ENCODE measurements at places on chromosomes 7 and 10.

DNA sequence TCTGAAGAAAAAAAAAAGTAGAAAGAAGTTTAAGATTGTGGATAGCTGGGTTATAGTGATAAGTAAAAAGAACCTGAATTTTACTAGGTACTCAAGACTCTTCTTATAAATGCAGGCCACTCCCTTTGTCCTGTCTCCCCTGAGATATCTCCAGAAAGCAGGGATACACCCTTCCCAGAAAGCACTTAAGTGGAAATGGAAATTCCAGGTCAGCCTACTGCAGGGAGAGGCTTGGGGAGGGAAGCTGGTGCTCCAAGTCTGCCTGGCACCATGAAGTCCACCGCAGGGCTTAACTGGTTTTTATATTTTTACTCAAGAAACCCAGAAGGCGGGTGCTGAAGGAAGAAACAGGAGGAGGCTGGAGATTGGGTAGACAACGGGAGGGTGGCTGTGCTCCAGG, 162.3 kb downstream of the INHBA start:
- DNase-seq: no peak

GRCh38 chr7:159033956-159034355, 110.7 kb downstream of the VIPR2 start:
- no peak for DNase-seq

GRCh38 chr7:3649678-3650440, 348.8 kb downstream of the SDK1 start:
- peak; percentile 4 for DNase-seq

- no peak for DNase-seq
These were observed 190.1 kb downstream of the PLXDC2 start for GRCh38 chr10:20006169-20006870.

DNA sequence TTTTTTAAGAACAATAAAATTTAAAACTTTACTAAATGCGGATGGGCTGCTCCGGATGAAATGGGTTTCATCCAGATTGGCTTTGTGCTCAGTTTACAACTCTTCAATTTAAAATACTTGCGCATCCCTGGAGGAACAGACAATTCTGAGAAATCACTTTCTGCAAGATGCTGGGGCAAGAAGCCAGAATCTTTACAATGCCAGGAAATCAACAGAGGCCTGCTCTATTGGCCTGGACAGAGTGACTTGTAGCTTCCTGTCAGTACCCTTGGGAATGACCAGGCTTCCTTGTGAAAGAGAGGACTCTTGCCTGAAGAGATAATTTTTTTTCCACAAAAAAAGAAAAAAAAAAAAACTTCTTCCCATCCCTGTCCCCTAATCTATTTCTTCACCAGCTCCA, 3.9 kb upstream of the FAM13C start:
- no peak for DNase-seq

DNA sequence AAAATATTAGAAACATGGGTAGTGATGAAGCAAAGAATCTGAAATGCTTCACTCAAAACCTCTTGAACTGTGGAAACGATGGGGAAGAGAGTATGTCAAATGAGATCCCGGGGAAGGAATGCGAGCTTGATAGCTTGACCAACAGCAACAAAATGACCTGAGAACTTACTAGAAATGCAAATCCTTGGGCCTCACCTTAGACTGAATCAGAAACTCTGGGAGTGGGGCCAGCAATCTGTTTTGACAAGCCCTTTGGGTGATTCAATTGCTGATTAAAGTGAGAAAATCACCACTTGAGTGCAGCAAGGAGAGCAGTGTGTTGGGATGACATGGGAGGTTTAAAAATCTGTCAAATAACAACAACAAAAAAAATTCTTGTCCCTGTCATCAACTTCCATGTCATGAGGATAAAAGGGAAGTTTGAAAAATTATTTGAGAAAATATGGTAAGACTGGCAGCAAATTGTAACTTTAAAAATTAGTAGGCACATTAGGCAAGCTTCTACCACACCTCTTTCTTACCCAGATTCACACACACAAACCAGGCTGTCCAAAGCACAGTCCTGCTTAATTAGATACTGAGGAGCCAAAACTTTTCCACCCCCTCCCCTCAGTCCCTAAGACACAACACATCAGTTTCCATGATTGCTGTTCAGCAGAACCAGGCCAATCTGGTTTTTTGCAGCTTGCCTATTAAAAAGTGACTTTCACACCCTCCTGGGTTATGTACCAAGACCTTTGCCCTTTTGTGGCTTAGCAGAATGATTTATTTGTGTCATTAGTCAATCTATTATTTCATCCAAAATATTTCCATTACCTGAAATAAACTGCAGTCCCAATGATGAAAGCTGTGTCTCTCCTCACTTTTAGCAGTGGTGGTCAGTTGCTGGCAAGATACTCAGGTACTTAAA, 15.6 kb downstream of the CALCR start:
- peak; percentile 49 for DNase-seq

- DNase-seq: peak; percentile 38
These were observed 20.7 kb downstream of the ABI1 start for GRCh38 chr10:26839966-26840627.

- DNase-seq: no peak
These were observed 654.2 kb upstream of the STEAP1 start for GRCh38 chr7:89500084-89500483.

- DNase-seq: no peak
These were observed 85.2 kb downstream of the CHCHD3 start for GRCh38 chr7:132996581-132997242.

DNA sequence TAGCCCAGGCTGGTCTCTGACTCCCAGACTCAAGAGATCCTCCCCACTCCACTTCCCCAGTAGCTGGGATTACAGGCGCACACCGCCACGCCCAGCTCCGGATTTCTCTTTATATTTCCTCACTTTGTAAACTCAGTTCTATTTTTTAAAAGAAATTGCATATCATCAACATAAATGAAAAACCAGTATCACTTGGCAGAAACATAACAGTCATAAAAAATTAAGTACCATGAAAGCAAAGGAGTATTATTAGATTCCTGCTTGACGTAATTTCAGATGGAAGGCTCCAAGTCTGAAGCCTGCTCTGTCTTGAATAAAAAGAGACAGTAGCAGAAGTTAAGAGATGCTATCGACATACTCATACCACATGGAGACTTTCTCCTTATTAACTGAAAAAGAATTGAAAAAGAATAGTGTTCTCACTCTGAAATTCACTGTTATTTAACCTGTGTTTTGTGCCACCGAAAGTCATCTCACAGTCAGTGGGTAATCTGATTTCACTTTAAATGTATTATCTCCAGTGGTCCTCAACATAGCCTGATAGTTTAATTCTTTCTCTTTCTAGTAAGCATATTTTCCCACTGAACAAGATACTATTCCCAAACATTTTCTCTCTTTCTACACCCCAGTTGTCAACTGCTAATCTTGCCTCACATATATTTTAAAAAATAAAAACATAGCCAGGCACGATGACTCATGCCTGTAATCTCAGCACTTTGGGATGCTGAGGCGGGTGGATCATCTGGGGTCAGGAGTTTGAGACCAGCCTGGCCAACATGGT, 40.3 kb upstream of the ADRB1 start:
- DNase-seq: no peak

DNA sequence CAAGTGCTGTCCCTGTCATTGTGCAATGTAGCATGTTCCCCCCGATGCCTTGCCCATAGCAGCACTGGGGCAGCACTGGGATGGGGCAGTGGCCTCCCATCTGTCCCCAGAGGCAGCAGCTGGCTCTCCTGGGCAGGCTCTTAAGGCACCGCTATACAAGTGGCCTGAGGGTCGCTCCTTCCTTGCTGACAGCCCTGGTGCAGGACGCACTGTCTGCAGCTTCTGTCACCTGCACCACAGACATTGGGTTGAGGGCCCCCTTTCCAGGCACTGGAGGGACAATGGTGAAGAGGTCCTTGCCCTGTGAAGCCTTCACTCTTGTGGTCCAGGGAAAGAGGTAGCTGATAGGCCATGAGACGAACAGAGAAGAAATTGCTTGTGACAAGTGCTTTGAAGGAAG, 10.6 kb downstream of the CPSF4 start:
- no peak for DNase-seq

GRCh38 chr10:99676426-99676825, 17.1 kb downstream of the ENTPD7 start:
- peak; percentile 88 for DNase-seq

DNA sequence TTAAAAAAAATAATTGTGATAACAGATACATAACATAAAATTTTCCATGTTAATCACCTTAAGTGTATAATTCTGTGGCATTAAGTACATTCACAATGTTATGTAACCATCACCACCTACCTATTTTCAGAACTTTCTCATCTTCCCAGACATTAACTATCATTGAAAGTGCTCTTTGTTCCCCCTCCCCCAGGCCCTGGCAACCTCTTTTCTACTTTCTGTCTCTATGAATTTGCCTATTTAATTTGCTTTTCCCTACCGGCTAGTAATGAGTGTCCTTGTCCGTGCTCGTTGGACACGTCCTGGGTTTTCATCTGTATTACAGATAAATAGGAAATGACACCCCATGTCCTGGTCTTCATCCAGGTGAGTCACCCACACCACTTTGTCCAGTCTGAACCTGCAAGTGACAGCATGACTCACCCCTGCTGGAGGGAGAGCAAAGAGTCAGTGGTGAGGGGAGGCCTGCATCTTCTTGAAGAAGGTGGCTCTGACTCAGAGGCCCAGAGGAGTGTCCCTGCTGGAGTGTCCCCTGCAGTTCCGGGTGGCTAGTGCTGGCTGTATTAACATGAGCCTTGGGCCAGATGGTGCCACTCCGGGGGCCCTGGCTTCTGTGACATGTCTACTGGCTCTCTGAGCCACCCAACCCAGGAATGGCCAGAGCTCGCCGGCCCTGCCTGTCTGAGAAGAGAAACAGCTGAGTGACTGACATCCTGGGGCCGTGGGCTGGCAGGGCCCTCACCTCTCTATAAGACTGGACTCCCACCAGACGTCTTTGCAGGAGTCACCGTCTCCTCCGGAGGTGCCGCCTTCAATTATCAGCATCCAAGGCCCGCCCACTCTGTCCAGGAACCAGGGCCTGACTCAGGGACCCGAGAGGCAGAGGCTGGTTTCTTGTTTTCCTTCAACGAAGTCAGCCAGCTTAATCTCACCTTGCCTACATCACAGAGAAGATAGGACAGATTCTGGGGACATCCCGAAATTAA, 503.2 kb upstream of the MKI67 start:
- DNase-seq: no peak

DNA sequence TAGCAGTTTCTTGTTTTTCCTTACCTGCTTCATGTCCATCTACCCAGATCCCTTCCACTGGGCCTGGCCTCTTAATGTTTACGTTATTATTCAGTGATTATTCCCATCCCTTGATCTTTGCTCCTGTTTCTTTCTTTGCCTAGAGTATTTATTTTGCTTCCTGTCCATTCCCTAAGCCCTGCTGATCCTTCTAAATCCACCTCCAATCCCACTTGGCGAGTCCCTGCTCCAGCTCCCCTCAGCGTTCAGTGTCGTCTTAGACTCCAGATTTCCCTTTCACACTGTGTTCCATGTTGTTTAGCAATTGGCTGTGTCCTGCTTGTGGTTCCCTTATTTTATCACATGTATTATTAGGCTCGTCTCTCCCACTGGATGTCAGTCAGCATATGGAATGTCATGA, 7.3 kb downstream of the PPP2R2D start:
- no peak for DNase-seq

DNA sequence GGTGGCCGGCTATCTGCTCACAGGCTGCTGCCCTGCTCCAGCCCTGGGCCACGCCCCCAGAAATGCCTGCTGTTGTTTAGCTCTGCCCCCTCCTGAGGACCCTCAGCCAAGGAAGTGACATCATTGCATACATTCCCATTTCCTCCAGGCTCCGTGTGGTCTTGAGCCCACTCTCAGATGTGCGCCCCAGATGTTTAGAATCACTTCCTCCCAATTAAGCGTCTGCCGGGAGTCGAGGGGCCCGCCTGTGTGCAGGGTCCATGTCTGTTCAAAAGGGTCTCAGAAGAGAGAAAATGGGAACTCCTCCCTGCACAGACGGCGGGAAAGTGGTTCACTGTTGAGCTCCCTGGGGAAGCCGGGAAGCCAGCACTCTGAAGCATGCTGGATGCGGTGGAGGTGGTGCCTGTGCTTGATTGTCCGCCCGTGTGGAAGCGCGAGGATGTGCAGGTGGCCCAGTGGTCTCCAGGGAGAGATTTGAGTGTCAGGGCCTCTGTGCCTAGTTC, 116.9 kb upstream of the PPIF start:
- no peak for DNase-seq

GRCh38 chr7:45659496-45660139, 85.5 kb downstream of the ADCY1 start:
- DNase-seq: no peak

GRCh38 chr7:54812756-54813322, 53.8 kb upstream of the SEC61G start:
- no peak for DNase-seq

DNA sequence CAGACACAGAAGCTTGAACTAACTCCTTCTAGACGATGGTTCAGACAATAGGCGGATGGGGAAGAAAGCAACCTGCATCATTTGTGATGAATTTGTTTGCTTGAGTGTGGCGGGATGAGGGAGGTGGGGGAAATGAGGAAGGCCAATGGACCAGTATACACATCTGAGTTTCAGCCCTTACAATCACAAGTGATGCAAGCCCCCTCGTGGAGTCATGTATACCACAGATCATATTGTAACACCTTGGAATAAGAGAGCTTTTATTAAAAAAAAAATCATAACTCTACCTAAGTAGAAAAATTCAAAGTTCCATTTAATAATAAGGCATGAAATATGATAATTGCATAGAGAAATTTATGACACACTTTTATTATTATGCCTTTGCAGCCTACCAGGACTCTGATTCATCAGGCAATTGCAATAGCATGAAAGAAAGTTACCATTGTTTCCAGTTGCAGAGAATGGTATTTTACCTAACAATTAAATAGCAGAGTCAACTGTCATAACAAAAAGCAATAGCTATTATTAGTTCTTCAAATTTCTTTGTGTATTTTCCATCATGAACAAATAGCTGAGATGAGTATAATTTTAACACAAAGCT, 230.2 kb upstream of the AKR1E2 start:
- no peak for DNase-seq

DNA sequence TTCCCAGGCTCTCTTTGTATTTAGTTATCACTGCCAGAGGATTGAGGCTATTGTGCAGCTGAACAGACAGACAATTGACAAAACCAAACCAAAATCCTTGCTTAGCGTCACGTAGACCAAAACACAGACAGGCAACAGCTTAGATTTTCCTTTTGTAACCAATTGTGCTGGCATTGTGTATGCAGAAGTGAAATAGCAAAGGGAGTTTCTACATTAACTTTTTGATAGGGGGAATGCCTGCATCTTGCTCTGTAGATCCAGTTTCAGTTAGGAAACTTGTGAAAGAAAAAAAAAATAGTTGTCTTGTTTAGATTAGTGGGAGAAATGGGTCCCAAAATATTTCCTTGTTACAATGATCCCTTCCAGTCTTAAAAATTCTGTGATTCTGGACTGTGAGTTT, 333.8 kb downstream of the BBS9 start:
- no peak for DNase-seq

GRCh38 chr7:121078701-121079227, 90.3 kb downstream of the CPED1 start:
- DNase-seq: no peak
